NCI-H1417 (cell line): ENCODE measurements at places on chromosomes 2 and 18.

DNA sequence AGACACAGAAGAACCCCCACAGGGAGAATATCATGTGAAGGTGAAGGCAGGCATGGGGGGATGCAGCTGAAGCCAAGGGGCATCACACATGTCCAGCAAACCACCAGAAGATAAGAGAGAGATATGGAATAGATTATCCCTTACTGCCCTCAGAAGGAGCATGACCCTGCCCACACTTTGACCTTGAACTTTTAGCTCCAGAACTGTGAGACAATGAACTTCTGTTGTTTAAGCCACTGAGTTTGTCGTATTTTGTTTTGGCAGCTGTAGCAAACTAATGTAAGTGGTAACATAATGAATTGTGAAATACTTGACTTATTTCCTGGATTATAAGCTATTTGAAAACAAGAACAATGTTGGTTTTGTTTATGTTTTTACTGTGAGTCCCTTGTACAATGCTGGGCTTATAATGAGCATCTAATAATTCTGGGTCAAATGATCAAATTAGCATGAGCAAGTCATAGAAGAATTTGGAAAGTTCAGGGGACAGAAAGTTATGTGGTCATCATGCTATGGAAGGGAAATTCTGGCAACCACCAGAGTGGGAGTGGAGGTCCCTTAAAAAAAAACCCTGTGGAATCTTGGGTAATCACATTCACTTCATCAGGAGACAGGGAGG, 541.0 kb upstream of the KLHL29 start:
- DNase-seq, result no peak

DNA sequence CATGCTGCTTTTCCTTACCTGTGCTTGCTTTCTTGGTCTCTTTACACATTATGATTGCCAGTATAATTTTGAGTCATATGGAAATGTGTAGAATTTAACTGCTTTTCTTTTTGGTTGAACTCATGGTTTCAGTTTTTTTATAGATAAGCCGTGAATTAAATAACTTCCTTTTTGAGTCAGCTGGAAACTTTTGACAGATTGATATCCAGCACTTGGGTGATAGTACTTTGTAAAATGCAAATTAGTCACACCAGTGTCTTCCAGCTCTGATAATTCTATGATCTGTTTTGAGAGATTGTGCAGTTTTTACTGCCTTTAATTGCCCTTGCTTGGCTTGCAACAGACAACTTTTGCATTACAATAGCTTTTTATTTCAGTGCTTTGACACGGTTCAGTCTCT, 86.4 kb downstream of the NCOA1 start:
- no peak for DNase-seq

DNA sequence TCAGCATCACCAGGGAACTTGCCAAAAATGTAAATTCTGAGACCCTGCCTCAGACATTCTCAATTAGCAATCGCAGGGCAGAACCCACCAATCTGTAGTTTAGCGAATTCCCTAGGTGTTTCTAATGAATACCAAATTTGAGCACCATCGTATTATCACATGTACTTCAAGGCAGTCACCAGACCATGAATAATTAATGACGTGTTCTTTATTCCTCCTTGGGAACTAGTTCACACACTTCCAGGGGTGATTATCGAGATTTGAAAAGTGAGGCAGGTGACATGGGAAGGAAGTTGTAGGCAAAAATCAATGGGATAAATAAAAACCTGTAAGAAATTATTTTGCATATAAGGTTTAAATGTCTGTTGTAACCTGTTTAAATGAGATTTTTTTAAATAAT, 102.5 kb upstream of the CRIM1 start:
- peak; percentile 9 for DNase-seq

DNA sequence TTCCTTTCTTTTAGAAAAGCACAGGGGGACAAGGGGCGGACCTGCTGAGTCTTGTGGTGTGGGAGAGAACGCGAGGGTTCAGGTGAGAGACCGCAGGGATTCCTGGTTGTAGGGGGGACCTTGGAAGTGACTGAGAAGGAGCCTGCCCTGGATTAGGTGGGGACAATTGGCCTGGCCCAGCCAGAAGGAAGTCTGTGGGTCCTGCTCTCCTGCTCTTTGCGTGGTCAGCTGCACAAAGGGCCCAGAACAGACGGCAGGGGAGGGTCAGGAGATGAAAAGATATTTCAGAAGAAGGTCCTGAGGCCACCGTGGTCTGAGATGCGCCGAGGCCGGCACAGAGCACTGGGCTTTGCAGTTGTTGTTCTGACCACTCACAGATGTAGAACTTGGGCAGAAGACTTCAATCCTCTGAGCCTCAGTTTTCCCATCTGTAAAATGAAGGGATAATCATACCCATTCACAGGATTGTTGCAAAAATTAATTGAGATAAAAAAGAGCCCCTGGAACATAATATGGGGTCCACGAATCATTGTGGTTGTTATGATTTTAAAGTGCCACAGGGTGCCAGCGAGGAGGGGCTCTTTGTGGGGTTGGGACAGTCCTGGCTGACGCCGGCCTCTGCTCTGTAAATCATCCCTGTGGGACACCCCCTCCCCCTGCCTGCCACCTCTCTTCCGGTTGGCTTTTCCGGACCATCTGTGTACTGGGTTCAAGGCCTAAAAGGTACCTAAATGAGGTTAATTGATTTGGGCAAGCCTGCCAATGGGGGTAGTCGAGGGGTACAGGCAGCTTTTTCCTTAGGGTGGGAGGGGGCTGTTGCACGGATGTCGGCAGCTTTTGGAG, 1.8 kb downstream of the LPIN1 start:
- no peak for DNase-seq

GRCh38 chr18:38256366-38256765, 690.8 kb upstream of the CELF4 start:
- peak; percentile 41 for DNase-seq

DNA sequence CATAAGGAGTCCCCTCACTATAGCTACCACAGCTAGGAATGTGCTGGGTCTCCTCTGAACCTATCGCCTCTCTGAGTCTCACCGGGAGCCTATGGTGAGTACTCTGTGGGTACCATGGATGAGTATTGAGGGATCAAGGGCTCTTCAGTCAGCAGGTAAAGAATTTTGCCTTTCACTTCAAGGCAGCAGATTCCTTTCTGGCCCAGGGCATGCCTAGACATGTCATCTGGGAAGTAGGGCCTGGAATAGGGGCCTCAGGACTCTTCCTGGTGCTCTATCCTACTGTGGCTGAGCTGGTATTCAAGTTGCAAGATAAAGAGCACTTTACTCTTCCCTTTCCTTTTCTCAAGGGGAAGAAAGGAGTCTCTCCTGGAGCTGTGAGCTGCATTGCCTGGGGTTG, 85.6 kb upstream of the LHCGR start:
- no peak for DNase-seq

DNA sequence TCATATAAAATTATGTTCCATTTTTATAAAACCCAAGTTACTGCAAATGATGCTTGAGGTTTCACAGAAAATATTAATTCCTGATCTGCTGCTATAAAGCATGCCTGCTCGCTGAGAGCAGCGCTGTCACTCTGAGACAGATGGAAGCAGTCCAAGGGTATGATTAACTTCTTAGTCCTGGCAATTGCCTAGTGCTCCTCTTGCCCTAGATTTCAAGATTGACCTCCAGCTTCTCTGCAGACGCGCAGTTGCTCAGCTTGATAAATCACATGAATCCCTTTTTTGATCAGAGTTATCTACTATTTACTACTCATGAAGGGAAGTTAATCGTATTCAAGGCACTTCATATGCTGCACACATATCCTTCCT, 154.6 kb upstream of the REV1 start:
- DNase-seq, result peak; percentile 54
